ENCODE measurements at places on chromosomes 6 and 20.

GRCh38 chr6:41498968-41499599 lies 47.1 kb upstream of the FOXP4 start:
- no peak for DNase-seq

DNA sequence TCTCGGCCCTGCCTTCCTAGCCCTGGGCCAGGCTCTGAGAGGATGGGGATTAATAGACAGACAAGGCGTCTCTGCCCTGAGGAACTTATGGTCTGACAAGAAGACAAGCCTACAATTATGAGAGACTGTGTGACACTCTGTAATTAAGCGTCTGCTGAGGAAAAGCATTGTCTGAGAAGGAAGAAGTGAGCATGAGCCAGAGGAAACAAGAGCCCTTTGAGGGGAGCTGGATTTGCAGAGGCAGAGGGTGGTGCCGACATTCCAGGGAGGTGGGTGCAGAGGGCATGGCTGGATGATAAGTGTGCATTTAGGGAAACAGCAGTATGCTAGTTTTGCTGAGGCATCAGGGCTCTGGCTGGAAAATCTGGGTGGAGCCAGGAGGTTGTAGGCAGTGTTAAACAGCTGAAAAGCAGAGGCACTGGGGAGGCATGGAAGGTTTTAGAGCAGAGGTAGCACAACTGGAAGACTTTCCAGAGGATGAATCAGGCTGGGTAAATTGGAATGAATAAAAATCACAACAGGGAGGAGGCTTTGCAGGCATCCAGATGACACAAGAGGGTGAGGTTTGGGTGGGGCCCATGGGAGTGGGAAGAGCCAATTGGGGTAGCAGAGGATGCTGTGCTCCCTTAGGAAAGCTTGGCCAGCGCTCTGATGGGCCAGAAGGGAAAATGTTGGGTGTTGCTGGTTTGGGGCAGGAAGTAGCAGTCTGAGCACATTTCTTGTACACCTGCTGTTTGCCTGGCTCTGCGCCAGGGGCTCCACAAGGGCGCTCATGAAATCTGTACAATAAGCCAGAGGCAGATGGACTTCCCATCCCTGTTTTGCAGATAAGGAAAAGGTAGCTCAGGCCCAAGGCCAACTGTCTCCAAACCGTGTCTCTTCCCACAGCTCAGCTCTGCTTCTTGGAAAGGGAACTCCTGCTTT lies 74.0 kb upstream of the MYL9 start:
- peak; percentile 21 for DNase-seq

DNA sequence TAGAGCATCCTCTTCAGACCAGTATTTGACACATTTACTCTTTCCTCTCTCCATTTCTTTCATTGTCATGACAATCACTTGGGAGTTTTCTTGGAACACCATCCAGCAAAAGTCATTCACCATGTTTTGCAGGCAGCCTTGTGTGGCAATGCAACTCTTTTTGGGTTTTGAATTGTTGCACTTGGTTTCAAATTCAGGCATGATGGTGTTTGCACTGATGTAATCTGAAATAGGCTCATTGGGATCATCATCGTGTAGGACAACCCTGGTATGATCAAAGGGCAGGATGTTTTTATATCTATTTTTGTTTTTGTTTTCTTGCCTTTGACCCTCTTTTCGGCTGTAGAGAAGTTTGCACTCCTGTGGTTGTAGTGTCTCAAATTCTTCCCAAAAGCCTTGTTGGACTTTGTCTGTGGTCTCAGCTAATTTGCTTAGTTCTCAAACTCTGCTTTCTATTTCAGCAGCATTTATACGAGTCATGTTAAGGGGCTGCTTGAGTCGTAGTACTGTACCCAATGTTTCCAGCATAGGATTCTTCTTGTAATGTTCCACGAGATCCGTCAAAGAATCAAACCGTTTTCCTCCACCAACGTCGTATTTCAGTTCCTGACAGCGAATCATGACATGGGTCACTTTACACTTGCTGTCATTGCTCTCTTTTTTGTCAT lies 160.8 kb upstream of the TNFAIP3 start:
- DNase-seq = no peak

- no peak for DNase-seq
These were observed 131.1 kb downstream of the LRRC1 start for GRCh38 chr6:53925891-53926290.

- no peak for DNase-seq
These were observed 77.6 kb downstream of the RNF182 start for GRCh38 chr6:14002176-14002947.

- no peak for DNase-seq
These were observed 40.4 kb upstream of the SYNJ2 start for GRCh38 chr6:157941101-157941863.

DNA sequence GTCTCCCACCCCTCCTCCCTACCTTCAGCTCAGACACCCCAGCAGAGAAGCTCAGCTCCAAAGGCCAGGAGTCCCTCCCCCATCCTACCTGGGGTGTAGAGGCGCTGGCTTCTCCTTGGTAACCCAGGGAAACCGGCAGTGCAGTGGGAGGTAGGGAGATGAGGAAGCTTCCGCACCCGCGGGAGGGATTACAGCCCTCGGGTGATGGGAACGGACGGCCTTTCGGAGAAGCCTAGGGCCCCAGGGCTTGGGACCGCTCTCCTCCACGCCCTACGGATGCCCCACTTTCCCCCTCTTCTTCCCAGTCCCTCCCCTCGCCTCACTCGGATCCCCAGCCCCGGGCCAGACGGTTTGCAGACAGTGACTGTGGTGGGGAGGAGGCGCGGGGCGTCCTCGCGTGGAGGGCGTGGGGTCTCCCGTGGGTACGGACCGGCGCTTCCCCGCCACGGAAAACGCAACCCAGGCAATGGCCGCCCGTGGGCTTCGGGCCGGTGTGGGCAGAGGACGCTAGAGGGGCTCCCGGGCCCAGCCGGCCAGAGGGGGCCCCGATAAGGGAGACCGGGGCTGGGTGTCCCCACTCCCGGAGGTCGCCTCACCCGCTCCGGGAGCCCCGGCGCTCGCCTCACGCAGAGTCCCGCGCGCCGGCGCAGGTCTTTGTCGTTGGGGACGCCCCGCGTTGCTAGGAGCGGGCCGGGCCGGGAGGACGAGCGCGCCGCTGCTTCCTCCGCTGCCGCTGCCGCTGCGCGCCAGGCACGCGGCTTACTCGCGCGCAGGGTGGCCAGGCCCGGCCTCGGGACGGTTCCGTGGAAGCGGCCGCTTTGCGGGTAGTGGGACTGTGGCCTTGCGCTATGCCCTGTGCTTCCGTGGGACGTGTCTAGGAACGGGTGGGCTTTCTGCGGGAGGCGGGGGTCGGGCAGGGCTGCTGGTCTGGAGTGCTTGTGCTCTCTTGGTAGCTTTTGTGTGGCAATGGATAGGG lies 15.8 kb downstream of the AARS2 start:
- no peak for DNase-seq

DNA sequence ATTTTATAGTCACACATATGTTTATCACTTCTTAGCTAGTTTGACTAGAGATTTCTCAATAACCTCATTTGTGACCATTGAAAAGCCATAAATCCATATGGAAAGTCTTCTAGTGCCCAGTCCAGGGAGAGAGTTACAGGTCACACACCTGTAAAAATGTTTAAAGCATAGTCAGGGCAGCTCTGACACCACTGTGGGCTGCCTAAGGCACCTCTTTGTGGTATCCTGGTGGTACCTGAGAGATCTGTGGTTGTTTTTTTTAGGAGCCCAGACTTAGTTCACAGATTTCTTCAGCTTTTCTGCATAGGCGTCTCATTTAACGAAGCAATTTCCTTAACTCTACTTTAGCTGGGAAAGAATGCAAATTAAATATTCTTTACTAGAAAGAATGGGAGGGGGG lies 186.6 kb downstream of the CENPW start:
- no peak for DNase-seq

DNA sequence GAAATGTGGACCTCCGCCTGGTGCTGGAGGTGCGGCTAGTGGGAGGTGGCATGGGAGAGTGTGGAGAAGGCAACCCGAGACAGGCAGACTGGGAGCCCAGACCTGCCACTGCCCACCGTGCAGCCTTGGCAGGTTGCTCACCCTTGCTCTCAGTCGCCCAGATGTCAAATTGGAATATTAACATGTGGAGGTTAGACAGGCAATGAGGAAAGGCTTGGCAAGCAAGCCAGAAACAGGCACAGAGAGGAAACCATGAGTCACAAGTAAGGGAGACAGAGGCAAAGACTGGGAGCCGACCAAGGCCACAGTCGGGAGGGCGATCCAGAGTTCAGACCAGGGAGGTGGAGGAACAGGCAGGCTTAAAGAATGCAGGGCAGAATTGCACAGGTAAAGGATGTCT lies 178.2 kb downstream of the FOXC1 start:
- no peak for DNase-seq

DNA sequence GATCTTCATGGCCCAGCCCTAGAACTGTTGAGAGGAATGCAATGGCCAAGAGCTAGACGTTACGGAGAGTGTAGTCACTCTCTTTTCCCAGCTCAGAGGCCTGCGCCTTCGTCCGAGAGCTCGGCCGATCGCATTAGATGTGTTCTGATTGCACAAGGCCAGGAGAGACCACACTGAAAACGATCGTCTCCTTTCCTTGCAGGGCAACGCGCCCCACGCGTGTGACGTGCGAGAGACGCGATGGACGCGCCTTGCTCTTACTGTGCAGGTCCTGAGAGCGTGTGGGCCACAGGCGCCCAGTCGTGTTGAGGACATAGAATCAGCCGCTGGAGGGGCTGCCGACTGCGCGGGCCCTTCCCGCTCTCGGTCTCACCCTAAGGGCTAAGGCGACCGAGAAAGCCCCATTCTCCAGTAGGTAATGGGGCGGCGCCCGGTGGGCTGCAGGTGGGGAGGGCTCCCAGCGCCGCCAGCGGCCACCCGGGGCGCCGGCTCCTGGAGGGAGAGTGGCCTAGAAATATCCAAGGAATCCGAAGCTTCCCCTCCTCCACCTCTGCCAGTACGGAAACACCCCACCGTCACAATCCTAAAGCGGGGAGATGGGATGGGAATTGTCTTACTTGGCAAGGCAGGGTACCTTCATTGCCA lies 26.9 kb downstream of the TFAP2B start:
- DNase-seq = no peak

DNA sequence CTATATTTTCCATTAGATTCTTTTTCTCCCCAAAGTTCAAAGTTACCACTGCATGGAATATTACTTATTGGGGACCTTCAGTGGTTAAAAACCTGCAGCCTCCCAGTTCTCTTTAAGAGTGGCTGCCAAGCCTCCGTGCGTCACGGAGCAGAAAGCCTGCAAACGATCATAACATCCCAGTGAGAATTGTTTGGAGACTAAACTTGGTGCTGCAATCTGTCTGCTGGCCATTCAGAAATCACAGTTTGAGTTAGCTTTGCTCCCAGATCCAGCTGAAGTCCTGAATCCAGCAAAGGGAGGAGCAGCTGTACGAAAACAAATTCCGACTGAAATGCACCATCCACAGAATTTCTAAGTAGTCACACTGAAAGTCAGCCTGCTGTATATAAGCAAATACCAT lies 213.5 kb upstream of the PDE10A start:
- DNase-seq = no peak

DNA sequence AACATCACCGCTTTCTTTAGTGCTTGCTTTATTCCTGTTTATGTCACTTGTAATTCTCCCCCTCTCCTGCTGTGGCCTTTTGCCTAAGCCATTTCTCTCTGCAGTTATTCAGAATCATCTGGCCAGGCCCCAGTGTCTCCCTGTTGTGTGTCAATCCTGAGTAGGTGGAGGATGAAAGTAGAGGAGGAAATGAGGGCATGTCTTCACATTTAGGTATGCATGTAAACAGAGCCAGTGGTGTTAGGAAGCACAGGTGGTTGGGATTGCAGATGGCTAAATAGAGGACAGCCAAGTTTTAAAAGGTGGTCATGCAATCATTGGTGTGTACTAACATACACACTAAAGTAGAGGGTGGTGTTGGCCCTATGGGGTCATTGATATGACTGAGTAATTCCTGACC lies 5.2 kb downstream of the PRSS35 start:
- no peak for DNase-seq

- DNase-seq = no peak
These were observed 298.6 kb downstream of the CDH26 start for GRCh38 chr20:60256811-60257210.

- DNase-seq = no peak
These were observed 545 bp downstream of the FNDC1 start for GRCh38 chr6:159169557-159170332.

DNA sequence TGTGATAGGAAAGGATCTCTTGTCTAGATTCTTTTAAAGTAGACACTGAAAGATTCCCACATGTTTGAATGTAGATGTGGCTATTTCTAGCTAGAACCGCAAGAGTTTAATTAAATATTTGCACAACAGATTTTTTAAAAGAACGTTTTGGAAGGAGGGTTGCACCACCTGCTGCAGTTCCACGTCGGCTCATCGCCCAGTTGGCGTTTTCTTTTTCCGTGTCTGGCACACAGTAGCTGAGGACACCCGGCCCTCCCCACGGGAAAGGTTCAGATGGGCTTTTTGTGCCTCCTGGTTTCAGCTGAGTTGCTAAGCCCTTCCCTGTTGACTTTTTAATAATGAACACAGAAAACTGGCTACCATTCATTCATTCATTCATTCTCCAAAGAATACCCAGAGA lies 41.8 kb upstream of the DOK5 start:
- no peak for DNase-seq

GRCh38 chr6:33207552-33208090 lies 679 bp upstream of the RING1 start:
- DNase-seq = peak; percentile 21

- DNase-seq = no peak
These were observed 28.1 kb downstream of the PTPN1 start for GRCh38 chr20:50538276-50538675.

DNA sequence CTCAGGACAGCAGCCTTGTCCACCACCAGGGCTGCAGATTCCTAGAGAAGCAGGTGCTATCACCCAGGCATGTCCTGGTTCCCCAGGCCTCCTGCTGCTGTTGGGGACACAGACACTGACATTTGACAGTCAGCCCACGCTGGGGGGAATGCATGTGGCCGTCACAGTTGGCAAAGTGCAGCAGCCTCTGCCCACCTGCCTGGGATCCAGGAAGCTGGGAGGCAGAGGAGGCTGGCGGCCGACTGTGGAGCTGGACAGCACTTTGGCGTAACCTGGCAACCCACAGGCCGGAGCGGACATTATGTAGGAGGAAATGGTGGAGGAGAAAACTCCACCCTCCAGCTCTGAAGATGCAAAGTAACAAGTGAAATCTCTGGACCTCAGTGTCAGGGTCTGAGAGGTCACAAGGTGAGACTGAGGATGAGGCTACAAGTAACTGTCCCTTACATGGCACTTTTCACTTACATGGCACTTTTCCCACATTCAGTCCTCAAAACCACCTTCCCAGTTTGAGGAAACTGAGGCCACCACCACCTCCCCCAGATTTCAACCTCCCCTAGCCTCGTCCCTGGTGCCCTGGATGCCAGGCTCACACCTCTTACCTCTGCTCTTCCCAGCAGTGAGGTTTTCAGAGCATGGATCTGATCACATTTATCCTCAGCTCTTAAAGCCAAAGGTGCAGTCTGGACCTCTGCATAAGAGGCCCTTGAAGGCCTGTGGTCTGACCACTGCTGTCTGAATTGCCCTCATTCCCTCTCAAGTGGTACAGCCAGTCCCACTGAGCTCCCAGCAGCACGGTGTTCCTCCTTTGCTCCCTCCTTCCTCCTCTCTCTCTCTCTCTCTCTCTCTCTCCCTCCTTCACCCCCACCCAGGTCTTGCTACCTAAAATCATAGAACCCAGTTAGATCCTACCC lies 8.7 kb downstream of the MAP1LC3A start:
- DNase-seq = no peak

- no peak for DNase-seq
These were observed 29.6 kb downstream of the PSMB1 start for GRCh38 chr6:170523256-170524171.

GRCh38 chr6:139406577-139407343 lies 32.3 kb upstream of the CITED2 start:
- DNase-seq = no peak

GRCh38 chr6:44732243-44732642 lies 344.7 kb downstream of the CDC5L start:
- DNase-seq = no peak
